ENCODE measurements at places on chromosomes 6 and 20.

- DNase-seq: no peak
Measured at GRCh38 chr6:3364391-3364790, 92.5 kb downstream of the SLC22A23 start.

DNA sequence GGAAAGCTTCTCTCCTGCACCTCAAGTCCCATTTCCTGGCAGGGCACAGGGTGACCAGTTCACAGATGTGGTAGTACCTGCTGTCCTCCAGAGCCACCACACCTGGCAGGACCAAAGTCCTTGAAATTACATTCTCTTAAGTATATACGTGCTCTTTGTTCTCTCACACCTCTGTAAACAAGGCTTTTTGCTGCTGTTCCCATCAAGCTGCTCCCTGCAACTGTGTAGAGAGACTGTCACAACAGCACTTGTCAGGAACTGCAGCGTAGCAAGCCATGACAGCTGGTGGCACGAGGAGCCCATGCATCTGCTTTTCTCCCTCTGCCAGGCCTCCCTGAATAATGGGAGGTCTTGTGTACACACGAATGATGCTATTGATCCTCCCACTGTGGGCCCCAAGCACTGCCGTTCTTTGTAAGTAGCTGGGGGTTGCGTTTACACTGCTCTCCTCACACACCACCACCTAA lies 431.8 kb downstream of the CD83 start:
- DNase-seq: no peak

GRCh38 chr6:27811451-27811772 lies 100.8 kb downstream of the OR2B2 start:
- DNase-seq: no peak

DNA sequence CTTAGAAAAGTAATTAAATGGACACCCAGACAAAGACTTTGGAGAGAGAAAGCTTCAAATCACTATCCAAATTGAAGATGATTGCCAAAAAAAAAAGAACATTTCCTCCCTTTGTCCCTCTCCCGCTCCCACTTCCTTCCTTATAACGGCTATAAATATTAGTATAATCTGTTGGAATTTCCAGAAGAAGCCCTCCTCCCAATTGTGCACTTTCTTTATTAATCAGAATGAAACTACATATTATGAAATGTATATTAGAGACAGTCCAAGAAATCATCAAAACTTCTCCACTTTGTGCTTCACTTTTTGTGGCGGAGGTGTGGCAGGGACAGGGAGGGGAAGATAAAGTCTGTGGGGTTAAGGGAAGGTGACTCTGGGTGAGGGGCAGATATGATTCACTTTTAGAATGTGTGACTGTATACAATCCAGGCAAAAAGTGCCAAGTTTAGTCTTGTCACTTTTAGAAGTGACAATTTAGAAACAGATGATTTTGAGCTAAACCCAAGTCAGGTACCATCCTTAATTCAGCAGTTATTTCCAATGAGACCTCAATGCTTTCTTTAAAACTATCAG lies 195.0 kb upstream of the MARCKS start:
- DNase-seq: no peak

GRCh38 chr6:78010130-78010529 lies 357.3 kb downstream of the MEI4 start:
- no peak for DNase-seq

GRCh38 chr6:125002406-125002741 lies 40.1 kb downstream of the RNF217 start:
- DNase-seq: no peak

DNA sequence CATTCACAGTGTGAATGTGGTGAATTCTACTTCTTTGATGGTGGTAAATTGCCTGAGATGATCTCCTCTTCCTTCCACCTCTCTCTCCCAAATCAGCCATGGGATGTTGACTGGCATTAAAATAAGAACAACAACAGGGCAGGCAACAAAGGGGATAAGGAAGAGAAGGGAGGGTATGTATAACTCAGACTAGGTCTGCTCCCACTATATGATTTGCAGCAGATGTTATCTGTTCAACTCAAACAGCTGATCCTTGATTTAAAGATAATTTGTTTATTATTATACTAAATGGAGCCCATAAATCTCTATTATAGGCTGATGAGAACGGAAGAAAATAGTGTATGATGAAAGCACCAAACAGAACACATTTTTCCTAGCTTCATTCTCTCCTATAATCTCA lies 262.0 kb downstream of the BTBD3 start:
- DNase-seq: no peak

GRCh38 chr20:16411361-16411760 lies 161.9 kb downstream of the KIF16B start:
- DNase-seq: no peak

- peak; percentile 69 for DNase-seq
Measured at GRCh38 chr6:34969662-34970265, 80.7 kb downstream of the ANKS1A start.

GRCh38 chr6:106053484-106054205 lies 32.5 kb upstream of the PRDM1 start:
- no peak for DNase-seq

- no peak for DNase-seq
Measured at GRCh38 chr20:34242879-34243278, 1.7 kb downstream of the ASIP start.

DNA sequence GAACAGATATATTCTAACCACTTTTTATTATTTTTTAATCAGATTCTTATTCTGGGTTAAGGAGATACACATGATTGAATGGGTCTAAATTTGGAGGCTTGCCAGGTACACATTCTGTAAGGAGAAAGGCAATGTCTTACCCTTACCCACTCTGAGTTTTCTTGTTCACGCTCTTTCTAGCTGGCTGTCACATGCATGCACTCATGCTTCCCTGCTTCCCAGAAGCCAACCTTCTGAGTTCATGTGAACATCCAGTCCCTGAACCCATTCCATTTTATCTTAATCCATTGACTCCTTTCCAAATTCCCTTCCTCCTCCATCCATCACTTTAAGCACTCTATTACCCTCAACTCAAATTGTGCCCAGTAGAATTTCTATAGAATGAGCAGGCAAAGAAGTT lies 17.5 kb upstream of the MOCS1 start:
- no peak for DNase-seq

- DNase-seq: no peak
Measured at GRCh38 chr20:23160536-23161243, 74.6 kb upstream of the CD93 start.

DNA sequence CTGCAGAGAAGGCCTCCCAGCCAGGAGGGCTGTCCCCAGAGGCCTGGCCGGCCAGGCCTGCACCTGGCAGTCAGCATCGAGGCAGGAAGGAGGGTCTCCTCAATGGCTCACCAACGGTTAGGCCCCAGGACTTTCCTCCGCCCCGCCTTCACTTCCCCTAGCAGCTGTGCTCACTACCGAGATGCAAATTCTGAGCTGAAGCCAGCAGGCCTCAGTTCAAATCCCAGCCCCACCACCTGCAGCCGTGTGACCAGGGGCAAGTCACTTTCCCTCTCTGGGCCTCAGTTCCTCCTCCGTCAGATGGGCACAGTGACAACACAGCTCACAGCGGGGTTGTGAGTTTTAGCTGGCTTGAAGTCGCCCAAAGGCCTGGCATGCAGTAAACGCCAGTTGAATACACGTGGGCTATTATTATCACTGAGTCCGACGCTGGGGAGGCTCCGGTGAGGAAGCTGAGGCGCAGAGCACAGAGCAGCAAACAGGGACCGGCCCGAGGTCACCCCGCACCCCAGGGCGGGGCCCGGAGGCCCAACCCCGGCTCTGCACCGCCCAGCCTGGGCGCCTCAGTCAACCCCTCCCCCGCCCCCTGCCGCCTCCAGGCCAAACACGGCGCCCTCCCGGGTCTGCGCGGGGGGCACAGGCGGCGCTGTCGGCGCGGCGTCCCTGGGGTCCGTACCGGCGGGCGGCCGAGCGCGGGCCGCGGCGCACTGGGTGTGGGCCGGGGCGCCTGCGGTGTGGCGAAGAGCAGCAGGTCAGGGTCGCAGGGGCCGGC lies 671 bp downstream of the E2F1 start:
- DNase-seq: no peak

DNA sequence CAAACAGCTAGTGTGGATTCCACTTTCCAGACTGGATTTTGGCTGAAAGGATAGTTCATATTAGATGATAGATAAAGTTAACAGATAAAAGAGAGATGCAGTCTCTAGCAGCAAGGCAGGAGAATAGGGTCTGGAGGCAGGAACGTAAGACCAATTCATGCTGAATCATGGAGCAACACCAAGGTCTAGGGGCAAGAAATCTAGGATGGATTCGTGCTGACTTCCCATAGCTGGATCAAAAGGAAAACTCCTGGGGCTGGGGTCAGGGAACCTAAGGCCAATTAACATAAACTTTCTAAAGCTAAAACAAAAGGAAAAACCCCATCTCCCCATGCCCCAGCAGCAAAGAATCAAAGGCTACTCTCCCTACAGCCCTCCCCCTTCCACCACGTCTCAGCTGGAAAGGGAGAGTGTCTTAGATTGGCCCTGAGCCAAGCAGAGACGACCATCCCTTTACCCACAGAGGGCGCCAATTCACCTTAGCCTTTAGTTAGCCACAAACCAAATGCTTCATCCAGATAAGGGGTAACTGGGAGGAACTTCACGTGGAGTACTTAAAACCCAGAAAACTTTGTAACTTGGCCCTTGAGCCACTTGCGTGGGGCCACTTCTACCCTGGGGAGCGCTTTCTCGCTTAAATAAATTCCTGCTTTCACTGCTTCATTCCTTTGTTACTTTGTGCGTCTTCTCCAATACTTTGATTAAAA lies 7.6 kb downstream of the TREM1 start:
- no peak for DNase-seq

All from T-helper 2 cell (primary cell).